ENCODE measurements at places on chromosomes 5 and 9. TPM values are rescaled to one million over a fixed set of nuclear protein-coding genes. Genes with fewer than 3 reads are reported as not detected.

The ZNF618 gene
- 12.5 TPM for total RNA-seq

The PURA gene
- 4.9 TPM for total RNA-seq

The IFNA13 gene
- not detected for total RNA-seq

The ANKRD31 gene
- 0.06 TPM for total RNA-seq

The PRLR gene
- total RNA-seq = 0.02 TPM

The PCDH1 gene
- total RNA-seq = 3.9 TPM

The SLC34A1 gene
- total RNA-seq = not detected

The RRAGA gene
- total RNA-seq = 119 TPM

The GRM6 gene
- not detected for total RNA-seq

The SLC46A2 gene
- not detected for total RNA-seq

The PCDHA11 gene
- 0.07 TPM for total RNA-seq

The SHISAL2B gene
- total RNA-seq = not detected

The SLC6A3 gene
- total RNA-seq = 1.5 TPM

The BTNL8 gene
- total RNA-seq = not detected

The ZNF462 gene
- 2.7 TPM for total RNA-seq

The ELOVL7 gene
- total RNA-seq = 13.5 TPM

The SPAAR gene
- 0.20 TPM for total RNA-seq

The PSAT1 gene
- total RNA-seq = 145 TPM

The INSYN2B gene
- total RNA-seq = 0.16 TPM

The SREK1IP1 gene
- total RNA-seq = 8.1 TPM

The WDR70 gene
- 14.7 TPM for total RNA-seq

The SLCO6A1 gene
- total RNA-seq = not detected

The APBA1 gene
- total RNA-seq = 0.15 TPM
